Stimulated activated CD4-positive, alpha-beta T cell treated with anti-CD3 and anti-CD28 coated beads, Interleukin-4, amount 100 ng/mL, for 4 hours (primary cell): ENCODE measurements at places on chromosomes 1 and 21.

DNA sequence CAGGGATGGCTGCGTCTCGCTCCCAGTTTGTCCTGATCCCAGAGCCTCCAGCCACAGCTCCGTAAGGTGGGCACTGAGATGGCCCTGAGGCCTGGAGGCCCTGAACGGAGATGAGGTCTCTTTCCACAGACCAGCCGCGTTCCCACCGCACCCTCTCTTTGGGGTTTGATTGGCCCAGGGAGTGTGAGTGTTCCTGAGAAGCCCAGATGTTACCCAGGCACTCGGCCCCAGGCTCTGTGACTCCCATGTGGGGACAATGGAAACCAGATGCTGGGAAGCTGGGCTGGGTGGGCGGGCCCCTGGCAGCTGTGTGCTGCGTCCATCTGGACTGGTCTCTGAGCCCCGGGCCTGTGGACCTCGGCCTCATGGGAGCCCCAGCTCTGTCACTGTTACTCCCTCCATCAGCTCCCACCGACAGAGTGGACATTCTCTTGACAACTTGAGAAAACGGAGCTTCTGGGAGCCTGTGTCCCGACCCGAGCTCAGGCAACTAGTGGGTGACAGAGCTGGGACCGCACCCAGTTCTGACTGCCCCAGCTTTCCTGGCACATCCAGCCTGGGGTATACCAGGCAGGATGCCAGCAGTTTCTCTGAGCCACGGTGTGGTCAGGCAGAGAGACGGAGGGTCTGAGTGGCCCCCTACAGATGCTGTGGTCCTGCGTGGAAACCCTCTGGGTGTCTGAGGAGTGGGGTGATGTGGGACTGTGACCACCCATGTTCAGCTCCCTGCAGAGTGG is 9.8 kb upstream of the COL6A1 start:
- no peak for DNase-seq

GRCh38 chr1:9434247-9435152 is 104.8 kb upstream of the SLC25A33 start:
- no peak for DNase-seq

DNA sequence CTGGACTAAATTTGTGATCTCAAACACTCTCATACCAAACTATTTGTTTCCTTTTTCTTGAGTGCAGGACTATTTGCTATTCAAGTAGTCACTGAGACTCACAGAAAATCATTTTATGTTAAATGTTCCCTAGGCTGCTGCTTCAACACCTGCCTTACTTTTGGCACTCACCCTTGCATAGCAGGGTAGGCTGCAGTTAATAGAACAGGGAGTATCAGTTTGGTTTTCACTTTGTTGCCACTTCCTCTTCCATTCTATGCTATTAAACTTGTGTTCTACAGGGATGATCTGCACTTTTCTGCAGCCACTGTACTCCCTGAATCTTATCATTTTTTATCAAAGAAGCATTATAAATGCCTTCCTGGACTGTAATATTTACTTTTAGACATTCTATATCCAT is 148.7 kb upstream of the PRMT6 start:
- no peak for DNase-seq

- no peak for DNase-seq
Observed at GRCh38 chr1:156796340-156797097, 20.1 kb downstream of the SH2D2A start.

GRCh38 chr1:170604065-170604464 is 59.9 kb upstream of the PRRX1 start:
- no peak for DNase-seq

GRCh38 chr21:37450445-37450941 is 83.9 kb downstream of the DYRK1A start:
- no peak for DNase-seq

DNA sequence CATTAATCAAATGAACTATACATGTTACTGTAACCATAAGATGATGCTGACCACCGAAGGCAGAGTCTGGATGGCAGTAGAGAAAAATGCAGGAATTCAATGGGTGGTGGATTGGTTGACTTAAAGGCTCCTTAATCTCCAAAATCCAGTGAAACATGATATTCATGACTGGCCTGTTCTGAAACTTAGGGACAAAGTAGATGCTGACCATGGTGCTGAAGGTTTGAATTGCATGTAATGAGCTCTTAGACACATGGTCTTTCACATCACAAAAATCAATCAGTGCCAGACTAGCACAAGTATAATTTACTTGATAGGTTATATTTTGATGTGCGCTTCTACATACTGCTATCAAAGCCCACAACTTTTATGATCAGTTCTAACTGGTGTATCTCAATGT is 30.9 kb upstream of the NTMT2 start:
- no peak for DNase-seq

- DNase-seq = no peak
Observed at GRCh38 chr1:42529724-42530181, 66.7 kb downstream of the CCDC30 start.
